T-helper 22 cell (primary cell): ENCODE measurements at places on chromosomes 3 and 15.

DNA sequence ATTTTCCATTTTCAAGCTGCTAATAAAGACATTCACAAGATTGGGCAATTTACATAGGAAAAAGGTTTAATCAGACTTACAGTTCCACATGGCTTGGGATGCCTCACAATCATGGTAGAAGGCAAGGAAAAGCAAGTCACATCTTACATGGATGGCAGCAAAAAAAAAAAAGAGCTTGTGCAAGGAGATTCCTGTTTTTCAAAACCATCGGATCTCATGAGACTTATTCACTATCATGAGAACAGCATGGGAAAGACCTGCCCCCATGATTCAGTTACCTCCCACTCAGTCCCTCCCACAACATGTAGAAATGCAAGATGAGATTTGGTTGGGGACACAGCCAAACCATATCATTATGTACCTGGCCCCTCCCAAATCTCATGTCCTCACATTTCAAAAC lies 202.0 kb downstream of the FNDC3B start:
- DNase-seq, result no peak

DNA sequence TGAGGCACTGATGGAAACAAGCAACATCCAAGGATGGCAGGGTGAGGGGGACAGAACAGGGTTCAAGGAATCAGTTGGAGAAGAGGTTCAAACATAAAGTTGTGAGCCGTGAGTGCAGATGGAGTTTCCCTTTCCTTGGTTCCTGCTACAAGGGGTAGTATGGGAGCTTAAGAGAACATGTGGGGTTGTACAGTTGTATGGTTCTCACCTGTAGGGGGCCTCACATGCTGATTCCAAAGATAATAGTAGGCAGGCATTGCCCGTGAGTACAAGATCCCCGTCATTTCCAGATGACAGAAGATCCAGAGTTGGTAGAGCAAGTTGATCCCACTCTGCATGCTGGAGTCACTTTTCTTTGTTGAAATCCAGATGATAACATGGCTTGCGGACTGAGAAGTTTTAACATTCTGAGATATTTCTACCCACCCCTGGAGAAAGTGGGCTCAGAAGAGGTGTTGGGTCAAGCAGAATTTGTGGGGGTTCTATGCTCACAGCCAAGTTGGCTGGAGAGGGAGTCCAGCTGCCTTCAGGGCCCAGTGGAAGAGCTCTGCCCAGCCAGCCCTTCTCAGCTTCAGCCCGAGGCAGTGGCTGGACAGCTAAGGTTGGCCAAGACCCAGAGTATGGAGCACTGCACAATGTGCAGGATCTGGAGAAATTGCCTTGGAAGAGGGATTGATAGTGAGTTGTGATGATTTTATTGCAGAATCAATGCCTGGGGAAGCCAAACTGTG lies 141.8 kb downstream of the THSD4 start:
- DNase-seq, result no peak

- no peak for DNase-seq
Observed at GRCh38 chr15:92864127-92864814, 35.9 kb upstream of the CHD2 start.

DNA sequence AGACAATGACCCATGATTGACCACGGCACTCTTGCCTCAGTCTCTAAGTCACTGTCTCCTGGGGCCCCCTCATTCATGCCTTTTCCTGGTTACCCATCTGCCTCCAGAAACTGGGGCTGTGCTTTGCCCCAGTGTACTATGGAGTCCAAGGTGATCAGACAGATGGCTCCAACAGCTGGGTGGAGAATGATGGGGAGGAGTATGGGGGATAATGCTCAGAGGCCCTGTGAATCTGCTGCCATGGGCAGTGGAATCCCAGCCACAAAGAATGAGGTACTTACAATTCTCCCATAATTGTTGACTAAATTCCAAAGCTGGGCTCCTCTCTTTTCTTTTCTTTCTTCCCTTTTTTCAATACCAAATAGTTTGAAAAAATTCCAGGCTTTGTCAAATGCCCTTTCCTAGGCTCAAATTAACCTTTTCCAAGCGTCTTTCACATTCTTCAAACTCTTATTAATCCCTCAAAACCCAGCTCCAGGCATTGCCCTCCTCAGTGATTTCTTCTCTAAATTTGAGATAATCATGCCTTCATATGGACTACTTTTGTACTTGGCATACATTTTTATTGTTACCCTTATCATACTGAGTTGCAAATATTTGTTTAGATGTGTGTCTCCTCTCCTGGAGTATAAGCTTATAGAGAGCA lies 148.5 kb upstream of the ICE2 start:
- no peak for DNase-seq

DNA sequence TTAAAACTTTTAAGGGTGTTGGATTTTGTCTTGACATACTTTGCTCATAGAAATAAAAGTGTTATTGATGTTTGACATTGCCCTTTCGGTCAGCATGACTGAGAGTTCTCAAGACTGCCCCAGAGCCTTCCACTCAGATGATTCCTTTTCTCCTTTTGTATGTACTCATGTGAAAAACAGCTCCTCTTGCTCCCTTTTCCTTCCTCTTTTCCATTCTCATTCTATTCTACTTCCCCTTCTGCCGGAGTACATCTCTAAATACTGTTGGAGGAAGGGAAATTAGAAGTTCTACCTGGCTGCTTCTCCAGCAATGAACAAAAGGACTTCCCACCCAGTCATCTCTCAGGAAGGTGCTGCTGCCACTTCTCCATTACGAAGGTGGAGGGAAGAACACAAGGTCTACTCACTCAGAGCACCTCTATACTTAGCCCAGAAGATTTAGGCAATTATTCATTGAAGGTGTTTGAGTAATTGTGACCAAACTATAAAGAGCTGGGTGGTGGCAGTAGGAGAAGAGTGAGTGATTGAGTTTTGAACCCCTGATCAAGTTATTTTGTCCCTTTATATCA lies 163.8 kb upstream of the MBNL1 start:
- DNase-seq, result no peak
